ENCODE measurements at places on chromosomes 4 and X.
A peak's percentile ranks its signal among the peaks of the same experiment; 100 is the strongest.

DNA sequence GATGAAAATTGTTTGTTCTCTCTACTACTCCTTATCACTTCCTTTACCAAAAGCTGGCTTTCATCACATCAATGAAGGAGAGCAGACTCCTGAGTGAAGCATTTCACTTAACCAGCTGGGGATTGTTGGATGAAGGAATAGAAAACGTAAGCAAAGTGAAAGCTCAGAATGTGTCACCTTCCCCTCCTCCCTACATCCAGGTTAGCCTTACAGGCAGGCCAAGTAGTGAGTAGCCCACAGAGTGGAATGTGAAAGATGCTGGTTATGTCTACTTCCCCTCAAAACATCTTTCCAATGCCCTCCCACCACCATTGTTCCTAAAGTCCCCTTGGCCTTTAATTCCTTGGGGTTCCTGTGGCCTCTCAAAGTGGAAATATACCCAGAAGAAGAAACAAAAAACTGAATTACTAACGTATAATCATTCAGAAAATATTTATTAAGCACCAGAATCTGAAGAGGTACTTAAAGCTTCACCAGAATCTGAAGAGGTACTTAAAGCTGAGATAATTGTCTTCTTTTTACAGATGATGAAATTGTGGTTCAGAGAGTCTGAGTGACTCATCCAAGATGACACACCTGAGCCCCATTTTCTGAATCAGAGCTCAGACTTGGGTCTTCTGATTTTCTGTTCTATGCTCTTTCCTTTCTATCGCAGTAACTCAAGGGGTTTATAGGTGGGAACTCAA, 6.5 kb downstream of the P2RY4 start:
- DNase-seq: no peak

- no peak for DNase-seq
Measured at GRCh38 chr4:168699224-168699878, 202.5 kb downstream of the PALLD start.

DNA sequence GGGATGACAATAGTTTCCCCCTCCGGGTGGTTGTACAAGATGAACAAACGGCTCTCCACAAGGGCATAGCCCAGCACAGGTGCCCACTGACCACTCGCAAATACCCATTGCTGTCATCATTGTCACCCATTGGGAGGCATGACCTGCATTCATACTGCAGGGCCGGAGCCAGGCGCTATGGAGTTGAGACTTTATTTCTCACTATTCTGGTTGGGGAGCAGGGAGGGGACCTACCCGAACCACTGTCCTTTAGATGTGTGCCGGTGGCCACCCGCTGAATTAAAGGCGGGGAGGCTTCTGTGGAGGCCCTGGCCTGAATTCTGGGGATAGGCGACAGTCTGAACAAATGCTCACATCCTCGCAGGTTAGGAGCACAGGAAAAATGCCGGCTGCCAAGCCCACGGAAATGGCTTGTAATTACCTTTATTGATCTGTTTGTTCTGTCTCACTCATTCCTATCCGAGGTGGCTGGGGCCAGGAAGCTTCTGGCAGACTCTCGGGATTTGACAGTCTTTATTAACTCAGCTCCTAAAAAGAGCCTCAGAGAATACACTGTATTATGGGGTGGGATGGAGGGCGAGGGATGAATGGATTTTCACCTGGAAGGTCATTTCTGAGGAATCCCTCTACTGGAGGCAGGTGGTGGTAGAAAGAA, 125.1 kb upstream of the PSAPL1 start:
- DNase-seq: no peak

DNA sequence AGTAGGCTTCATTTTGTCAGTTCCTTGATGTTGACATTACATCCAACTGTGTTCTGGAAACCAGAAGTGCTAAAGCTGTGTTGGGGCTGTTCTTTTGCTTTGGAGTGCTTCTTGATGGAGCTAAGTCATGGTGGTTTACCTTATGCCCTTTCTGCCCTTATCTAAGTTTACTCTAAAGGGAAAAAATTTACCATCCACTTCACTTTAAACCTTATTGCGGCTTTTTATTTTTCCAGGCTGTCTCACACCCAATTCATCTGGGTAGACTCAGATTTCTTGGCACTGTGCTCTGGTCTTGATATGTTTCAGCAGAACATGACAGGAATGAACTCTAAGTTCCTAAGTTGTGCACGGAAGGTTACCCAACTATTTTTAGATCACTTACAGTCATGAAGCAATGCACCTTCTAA, 104.7 kb upstream of the TTC29 start:
- DNase-seq: no peak

- no peak for DNase-seq
Measured at GRCh38 chrX:47171996-47172395, 21.6 kb upstream of the UBA1 start.

GRCh38 chr4:7714176-7714575, 225.5 kb downstream of the AFAP1 start:
- no peak for DNase-seq

DNA sequence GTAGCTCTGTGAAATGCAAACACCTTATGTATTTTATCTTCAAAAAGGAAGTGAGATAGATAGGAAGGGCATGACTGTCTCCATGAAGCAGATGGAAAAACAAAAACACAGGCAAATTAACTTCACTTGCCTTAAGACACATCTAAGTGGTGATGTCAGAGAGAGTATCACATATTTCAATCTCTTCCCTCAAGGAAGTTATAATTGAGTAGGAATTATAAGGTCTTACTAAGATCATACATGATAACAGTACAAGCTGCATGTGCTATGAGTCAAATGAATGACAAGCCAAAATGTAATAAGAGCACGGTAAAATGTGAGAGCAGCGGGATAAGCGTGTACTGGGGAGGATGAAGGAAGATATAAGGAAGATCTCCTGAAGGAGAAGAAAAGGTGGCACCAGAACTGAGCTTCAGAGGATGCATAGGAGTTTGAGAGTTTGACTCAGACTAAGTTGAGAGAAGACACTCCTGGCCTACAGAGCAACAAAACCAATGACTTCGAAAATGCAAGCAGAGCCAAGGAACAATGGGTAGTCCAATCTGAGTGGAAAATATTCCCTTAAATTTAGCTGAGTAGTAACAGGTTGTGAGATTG, 43.3 kb upstream of the GALNT7 start:
- DNase-seq: no peak

DNA sequence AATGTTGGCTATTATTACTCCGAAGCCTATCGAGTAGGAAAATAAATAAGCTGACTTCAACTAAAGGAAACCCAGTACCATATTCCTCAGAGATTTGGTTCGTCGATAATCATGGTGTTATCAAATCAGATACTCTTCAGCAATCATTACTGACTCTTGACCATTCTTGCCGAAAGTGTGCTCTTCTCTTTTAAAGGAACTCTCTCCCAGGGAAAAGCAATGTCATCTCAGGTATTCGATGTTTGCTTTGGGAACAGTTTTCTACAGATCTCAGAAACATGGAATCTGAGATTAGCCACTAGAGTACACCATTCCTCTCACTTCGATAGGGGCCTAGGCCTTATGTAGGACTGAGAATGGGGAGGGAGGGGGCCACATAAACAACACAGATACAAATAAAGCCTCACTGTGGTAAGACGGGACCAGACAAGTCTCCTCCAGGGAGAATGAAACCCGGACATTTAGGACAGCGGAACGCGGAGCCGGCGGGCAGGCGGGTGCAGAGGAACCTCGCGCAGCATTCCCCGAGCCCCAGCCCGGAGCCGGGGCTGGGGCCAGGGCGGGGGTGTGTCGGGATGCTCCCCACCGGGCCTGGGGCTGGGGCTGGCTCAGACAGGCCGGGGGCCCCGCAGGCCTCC, 581 bp downstream of the DNAJB14 start:
- no peak for DNase-seq

- DNase-seq: no peak
Measured at GRCh38 chr4:145792429-145792828, 112.5 kb downstream of the C4orf51 start.

DNA sequence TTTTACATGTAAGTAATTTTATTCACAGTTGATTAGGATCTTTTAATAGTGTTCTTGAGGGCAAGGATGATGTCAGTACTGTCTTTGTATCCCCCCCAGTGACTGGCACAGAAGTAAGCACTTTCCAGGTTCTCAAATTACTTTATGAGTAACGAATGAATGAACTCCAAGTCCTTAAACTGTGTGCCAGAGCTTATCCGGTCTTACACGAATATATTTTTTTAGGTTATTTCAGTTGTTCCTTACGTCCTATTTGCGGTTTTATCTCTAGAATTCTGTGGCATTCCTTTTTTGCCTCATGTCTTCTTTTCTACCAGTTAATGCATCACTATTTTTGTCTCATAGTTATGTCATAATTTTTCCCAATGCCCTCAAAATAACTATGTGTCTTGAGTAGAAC, 106.9 kb upstream of the MID1IP1 start:
- DNase-seq: no peak

GRCh38 chrX:118968031-118968430, 6.4 kb upstream of the LONRF3 start:
- no peak for DNase-seq

DNA sequence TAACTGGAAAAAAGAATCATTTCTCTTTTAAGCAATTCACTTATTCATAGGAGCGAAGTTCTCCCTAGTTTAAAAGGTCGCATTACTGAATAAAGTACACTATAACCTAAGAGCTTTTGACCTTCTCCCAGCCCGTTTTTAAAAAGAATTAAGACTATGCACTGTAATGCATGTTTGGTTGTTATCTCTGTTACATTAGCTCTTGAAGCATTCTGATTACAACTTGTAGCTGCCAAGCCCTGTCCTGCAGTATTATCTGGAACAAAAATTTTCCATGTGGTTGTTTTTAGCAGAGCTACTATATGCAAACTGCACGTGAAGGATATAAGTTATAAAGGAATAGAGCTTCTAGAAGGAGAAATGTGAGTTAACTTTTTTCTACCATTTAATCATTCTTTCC, 8.1 kb downstream of the GAB1 start:
- no peak for DNase-seq

GRCh38 chr4:100417565-100417964, 100.3 kb downstream of the EMCN start:
- no peak for DNase-seq

DNA sequence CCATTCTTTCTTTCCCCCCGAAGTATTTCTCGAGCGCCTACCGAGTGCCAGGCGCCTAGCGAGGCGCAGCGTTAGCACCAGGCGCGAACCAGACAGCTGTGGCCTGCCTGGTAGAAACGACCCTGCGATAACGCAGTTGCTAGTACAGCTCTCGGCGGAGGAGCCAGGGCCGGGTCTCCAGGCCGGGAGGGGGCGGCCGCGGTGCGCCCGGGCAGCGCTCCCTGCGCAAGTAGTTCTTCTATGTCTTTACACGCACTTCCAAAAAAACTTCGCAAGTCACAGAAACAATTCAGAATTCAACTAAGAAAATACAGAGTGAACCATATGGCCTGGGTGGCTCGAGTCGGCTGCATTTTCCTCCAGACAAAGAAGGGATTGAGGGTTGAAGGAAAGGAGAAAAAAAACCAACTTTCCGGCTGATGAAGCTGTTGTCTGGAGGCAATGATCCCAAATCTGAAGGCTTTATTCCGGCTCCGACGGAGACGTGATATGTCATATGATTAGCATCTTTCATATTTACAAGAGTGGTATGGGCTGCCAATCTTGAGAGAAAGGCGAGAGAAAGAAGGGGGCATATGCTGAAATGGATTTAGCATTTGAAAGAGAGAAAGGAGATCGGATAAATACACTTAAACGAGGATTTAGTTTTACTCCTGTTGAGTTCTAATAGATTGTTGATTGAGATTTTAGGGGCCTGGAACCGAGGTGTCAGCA, 7.2 kb upstream of the NEUROG2 start:
- DNase-seq: no peak

GRCh38 chr4:13056630-13057189, 427.4 kb downstream of the RAB28 start:
- DNase-seq: no peak

DNA sequence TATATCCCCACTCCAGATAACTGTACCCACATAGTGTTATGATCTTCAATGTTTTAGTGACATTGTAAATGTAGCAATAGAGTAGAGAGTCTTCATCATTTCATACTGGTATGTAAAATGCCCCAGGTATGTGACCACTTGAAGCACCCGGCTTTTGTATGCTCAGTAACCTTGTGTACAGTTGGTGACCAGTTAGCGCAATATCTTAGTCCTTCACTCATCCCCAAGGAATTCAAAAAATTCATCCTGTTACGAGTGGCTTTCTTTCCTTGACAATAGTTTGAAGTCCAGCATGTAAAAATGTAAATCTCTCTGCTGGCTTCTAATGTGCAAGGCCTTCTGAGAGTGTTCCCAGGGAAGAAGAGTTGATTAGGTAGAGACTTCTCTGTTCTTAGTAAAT, 145.6 kb downstream of the ARX start:
- DNase-seq: no peak

DNA sequence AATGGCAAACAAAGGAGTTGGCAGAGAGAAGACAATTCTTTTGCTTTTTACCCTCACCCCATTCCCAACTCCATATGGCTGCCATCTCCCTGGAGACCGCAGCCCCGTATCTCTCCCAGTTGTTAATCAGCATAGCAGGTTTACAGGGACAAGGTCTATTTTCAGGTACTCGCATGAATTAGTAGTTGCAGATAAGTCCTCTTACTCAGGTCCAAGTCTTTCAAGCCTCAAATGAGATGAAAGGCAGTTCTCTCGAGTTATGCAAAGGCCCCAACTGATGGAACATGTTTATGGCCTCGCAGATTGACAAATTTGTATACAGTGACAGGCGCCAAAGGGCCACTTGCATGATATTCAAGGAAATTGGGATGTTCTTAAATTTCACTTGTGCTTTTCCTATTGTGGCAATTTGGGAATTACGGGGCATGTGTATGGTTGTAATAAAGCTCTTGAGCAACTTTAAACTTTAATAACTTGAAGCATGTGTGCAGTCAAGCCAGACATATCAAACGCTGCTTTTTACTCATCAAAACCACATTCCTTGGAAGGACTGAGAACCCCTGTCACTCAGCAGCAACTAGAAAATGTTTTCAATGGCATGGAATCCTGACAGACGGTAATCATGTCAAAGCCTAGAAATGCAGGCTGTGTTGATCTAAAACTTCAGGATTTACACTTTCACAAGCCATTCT, 45.1 kb downstream of the KDR start:
- no peak for DNase-seq

DNA sequence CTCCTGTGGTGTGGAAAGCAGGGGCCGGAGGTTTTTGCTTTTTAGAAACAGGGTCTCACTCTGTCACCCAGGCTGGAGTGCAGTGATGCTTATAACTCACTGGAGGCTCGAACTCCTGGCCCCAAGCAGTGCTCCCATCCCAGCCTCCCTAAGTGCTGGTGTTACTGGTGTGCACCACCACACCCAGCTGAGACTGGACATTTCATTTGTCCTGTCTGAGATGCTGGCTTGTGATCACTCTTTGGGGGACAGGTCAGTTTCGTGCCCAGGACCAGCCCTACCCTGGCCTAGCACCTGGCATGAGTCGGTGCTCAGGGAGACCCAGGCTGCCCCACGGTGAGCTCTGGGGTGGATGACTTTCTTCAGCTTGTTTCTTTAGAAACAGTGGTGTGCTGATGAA, 11.3 kb downstream of the PSAPL1 start:
- no peak for DNase-seq

DNA sequence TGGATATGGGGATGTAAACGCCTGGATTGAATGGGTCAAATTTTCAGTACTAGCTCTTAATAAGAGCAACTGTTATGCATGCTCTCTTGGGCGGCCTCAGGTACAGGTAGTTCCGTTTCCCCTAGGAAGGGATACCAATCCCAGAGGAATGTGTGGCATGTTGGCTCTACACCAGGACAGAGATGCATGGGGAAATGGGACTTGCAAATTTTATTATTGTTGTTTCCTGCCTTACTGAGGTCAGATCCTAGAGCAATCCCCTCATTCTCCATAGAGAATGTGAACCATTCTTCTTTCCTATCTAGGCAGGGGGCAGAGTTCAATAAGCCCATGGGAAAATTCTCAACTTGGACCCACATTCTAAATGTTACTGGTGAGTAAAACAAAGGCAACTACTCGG, 361.8 kb upstream of the FGF16 start:
- no peak for DNase-seq

GRCh38 chr4:147590249-147590920, 26.8 kb upstream of the TMEM184C start:
- peak; percentile 58 for DNase-seq

All from left renal pelvis (tissue), 4 donors.